KG1 (cell line): ENCODE measurements at places on chromosomes 16 and 17.

- no peak for DNase-seq
These were observed 141.6 kb downstream of the PRKCA start for GRCh38 chr17:66444031-66444430.

DNA sequence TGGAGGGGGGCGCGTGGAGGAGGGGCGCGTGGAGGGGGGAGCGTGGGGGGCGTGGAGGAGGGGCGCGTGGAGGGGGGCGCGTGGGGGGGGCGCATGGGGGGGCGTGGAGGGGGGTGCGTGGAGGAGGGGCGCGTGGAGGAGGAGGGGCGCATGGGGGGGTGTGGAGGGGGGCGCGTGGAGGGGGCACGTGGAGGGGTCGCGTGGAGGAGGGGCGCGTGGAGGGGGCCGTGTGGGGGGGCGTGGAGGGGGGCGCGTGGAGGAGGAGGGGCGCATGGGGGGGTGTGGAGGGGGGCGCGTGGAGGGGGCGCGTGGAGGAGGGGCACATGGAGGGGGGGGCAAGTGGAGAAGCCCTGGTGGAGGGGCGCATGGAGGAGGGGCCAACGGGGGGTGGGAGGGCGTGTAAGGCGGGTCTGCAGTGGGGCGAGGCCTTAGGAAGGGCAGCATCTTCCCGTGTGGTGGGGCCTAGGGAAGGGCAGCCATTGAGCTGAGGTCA lies 7.3 kb downstream of the MSLN start:
- no peak for DNase-seq

- no peak for DNase-seq
These were observed 46.6 kb upstream of the ERN1 start for GRCh38 chr17:64176556-64176955.

- DNase-seq: no peak
These were observed at the start of gene CRYM for GRCh38 chr16:21277927-21278706. CRYM (minus strand) TSS chr16:21278290; CDS start chr16:21278251, 39 bp downstream.

GRCh38 chr17:36197387-36197703 lies 787 bp upstream of the CCL3L1 start:
- DNase-seq: no peak

DNA sequence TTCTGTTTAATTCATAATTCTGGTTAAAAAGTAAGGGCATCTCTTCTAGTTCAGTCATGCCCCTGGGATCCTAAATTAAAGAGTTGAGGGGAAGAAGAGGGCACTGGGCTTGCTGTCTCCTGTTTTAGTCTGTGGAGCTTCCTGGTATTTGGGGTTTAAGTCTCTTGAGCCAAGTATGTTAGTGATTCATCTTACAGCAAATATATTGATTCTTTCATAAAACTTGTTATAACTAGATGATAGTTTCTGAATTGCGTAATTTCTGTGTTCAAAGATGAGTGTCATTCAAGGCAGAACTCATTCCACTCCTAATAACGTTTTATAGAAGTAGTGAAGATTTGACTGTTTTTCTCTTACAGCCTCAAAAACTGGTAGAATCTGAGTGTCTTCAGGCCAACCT lies 1.7 kb downstream of the TXNDC17 start:
- DNase-seq: no peak

GRCh38 chr17:10069301-10069700 lies 129.1 kb downstream of the GAS7 start:
- DNase-seq: no peak

GRCh38 chr17:3005696-3006095 lies 57.7 kb downstream of the OR1D5 start:
- no peak for DNase-seq

- DNase-seq: no peak
These were observed 72.6 kb downstream of the CLEC16A start for GRCh38 chr16:11016993-11017392.

- no peak for DNase-seq
These were observed 219.7 kb downstream of the TMEM114 start for GRCh38 chr16:8370374-8371270.

- DNase-seq: no peak
These were observed 5.0 kb downstream of the KCNH6 start for GRCh38 chr17:63528183-63528582.

DNA sequence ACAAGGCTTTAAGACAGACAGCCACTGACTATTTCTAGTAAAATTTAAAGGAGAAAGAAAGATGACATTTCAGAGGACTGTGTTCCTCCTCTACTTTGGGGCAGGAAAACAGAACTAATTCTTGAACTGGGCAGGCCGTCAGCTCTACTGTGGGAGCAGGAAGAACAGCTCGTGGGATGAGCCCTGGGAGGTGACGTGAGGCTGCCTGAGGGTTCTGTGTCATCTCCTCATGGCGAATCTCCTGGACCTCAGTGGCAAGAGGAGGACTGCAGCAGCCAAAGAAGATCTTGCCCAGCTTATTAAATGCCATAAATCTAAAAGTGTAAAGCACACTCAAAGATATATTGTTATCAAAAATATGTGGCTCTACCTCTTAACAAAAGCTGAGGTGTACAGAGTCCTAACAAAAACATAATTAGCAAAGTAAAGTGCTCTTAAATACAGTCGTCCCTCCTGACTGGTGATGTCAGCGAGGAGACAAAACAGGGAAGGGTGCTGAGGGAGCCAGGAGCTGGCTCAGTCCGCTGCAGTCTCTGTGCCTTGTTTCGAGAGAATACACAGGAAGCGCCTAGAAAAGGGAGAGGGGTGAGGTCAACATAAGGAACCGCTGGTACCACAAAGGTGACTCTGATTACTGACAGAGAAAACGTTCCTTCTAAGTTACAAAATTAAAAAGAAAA lies 58.0 kb downstream of the CREBBP start:
- no peak for DNase-seq

GRCh38 chr16:9610727-9611126 lies 519.3 kb downstream of the HAPSTR1 start:
- DNase-seq: no peak

DNA sequence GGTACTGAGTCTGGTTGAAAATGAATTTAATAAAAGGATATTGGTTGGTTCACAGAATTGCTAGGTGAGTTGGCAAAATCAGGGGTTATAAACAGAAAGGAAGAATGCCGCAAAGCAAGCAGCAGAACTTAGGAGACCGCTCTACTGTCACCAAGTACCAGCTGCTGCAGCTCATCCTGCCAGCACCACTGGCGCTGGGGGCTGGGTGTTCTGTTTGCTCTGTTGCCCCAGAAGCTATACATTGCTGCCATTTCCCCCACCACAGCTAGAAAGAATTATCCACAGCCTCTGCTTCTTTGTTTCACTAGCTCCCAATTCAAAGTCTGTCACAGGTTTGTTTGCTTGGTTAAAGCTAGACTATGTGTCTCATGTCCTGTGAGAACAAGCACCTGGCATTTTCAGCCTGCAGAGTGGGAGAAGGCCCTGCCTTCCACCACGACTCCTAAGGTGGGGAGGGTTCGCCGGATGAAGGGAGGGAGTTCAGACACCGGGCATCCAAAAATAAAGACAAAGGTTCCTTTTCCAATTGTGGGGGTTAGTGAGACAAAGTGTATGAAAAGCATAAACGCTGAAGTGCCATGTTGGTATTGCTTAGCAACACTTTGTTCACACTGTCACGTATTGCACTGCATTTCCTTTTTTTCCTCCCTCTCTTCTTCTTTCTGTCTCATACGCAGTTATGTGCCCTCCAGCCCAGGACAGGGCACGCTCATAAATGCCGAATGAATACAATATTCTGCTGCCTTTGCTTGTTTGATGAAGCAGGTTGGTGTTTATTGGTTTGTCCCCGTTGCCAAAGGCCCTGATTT lies 9.6 kb upstream of the CPD start:
- DNase-seq: no peak

DNA sequence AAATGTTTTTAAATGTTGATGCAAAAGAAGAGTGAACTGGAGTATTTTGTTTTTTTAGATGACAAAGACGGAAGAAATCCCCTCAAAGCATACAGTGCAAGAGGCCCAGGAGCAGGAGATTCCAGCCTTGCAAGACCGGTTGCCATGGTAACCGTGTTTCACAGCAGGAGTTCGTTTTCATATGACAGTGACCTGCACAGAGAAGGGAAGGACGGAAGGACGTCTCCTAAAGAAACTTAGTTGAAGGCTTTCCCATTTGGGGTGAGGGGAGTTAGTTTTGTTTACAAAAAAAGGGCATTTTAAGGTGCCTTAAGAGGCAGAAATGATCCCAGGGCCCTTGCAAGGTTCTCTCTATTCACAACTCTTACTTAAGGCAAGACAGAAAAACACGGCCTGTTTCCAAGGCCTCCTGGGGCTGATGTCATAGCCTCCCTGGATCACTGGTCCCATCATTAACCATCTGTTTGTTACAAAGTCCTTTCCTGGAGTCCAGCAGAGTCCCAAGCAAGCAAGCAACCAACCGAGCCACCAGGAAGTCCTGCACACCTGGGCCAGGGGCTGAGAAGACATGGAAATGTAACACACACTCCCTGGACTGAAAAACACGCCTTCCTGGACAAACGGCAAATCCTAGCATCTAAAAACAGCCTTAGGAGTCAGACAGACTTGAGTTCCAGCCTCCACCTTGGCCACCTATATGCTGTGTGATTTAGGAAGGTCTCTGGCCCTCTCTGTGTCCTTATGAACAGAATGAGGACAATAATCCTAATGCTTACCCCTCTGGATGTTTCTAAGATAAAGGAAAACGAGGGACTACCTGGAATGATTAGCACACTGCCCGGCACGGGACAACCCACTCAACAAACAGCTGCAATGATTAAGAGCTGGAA lies 30.3 kb upstream of the RPH3AL start:
- DNase-seq: no peak

- DNase-seq: no peak
These were observed 1.9 kb upstream of the GAA start for GRCh38 chr17:80099291-80100034.
